ENCODE measurements at places on chromosomes 12 and 14.

DNA sequence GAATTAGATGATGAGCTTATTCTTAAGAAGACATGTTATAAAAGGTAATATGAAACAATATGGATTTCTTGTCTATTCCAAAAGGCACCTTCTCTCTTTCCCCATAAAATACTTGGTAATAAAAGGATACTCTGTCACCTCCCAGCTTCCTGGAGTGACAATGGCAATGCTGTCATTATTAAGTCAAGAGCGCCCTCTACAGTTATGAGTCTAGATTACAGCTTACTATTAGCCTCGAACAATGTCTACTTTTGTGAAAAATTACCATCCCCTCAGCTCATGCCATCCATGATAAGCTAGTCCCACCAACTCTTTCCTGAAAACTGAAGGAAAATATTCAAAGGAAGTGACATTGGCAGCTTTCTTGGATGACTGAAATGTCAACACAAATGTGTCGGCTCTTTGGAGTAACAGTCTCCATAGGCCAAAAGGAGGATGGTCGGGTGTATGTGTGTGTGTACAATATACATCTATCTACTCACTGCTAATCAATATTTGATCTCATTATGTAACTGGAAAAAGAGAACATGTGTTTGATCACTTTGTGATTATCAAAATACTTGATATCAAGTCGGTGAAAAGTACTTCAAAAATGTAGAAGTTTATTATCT, 48.7 kb upstream of the CDKN3 start:
- DNase-seq: no peak

DNA sequence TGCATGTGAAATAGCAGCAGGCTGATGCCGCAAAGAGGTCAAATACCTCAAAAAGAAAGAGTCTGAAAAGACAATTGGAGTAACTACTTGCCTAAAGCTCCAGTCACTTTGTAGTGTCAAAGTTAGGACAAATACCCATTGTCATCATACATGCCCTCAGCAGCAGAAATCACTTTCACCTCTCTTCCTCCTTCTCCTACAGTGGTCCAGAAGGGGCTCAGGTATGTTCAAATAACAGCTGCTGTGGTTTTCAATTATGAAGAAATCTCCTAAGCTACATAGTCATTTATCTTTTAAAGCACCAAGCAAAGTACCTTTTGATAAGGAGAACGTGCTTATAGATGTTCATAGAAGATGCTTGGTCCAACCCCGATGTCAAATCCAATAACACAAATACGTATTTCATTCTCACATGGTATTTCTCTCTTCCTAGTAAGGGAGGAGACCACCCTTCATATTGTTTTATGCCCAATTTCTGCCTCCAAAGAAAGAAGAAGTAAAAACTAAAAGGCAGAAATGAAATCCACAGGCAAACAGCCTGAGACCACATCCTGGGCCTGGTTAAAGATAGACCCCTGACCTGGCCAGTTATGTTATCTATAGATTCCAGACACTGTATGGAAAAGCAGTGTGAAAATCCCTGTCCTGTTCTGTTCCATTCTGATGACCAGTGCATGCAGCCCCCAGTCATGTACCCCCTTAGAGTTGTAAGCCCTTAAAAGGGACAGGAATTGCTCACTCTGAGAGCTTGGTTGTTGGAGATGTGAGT, 23.7 kb downstream of the GYS2 start:
- no peak for DNase-seq

GRCh38 chr14:45112896-45113781, 21.1 kb downstream of the FKBP3 start:
- DNase-seq: no peak

DNA sequence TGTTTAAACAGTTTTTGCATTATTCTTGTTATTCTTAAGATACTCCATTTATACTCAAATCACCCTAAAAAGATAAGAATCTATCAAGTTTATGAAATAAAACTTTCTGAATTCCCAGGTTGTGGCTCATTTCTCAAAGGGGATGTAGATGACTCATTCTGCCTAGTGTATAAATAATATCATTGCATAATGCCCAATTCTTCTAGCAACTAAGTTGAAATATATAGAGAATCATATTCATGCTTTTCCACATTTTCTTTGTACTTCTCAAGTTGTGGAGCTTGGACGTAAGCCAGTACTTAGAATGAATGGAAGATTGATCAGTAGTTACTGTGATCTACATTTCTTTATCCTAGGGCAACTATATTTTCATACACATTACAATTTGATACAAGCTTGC, 201.1 kb downstream of the PPFIA2 start:
- DNase-seq: no peak

DNA sequence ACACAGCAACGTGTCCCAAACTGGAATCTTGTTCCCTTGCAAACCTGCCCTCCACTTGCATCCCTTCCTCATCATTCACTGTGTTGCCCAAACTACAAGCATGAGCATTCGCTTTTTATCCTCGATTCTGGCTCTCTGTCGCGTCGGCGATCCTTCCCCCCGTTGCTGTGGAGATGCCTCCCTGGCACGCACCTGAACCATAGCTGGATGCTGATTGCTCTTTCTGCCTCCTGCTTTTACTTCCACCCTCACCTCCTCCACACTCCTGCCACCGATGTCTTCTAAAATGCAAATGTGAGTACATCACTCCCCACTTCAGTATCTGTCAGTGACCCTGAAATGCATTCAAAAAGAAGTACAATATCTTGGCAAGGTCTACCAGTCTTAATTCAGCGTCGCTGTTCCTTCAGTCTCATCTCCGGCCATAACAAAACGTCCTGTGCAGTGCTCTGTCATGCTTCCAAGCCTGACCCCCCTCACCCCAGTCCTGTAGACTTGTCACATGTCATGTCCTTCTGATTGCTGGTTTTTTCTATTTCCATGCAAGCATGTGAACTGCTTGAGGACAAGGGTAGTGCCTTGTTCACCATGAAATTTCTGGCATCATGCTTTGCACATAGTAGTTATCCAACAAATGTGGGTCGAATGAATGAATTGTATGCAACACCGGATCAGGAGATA, 2.5 kb upstream of the PPP2R5C start:
- no peak for DNase-seq

DNA sequence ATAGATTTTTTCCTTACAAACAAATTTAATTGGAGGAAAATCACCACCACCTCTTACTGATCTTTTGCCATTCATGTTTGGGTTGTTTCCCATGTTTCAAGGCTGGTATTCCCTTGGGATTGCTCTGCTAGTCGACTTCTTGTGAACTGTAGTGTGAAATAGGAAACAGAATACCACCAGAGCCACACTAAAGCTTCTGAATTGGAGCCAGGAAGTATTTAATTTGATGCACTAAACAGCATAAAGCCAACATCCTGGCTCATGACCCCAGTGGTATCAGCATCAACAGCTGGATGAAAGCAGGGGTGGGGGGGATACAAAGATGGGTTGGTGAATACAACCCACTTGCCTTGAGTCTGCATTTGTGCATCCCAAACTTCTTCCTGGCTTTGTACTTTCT, 127.5 kb downstream of the TBC1D30 start:
- DNase-seq: no peak

- no peak for DNase-seq
These were observed 58.3 kb upstream of the ISM2 start for GRCh38 chr14:77556946-77557345.

DNA sequence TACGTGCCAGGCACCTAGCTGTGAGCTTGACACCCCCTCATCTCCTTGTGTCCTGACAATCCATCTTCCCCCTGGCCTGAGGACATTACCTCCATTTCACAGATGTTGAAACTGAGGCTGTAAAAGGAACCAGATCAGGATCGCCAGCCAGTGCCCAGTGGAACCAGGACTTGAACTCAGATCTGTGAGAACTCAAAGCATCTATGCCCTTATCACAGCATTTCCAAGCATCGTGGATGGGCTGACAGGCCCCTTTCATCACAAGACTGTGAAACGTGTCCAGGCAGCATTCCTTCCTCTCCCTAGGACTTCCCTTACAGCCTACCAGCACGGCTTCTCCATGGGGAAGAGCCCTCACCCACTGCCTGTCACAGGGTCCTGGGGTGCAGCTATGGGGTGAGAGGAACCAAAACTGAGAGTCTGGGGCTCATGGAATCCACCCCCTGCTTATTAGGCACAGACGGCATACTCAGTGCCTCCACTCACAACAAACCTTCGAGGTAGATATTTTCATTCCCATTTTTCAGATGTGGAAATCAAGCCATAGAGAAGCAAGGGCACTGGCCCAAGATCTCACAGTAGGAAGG, 26.9 kb downstream of the CMKLR1 start:
- no peak for DNase-seq

DNA sequence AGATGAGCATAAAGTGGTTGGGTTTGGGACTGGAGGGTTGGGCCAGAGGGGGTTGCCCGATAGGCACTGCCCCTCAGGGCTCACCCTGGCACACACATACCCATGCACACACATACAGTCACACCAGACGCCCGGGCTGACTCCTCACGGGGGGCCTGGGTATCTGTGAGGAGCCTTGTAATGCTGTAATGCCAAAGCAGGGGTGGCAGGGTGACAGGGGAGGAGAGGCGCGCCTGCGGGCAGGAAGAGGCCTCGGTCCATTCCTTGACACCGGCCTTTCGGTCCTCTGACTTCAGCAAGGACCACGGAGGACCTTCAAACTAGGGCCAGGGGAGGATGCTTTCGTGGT, 375 bp downstream of the FAIM2 start:
- no peak for DNase-seq

Measured in activated CD8-positive, alpha-beta memory T cell treated with anti-CD3 and anti-CD28 coated beads for 4 hours (primary cell).